NCI-H510A treated with DMSO at 0.1 percent for 48 hours (cell line): ENCODE measurements at places on chromosomes 5 and 9.

DNA sequence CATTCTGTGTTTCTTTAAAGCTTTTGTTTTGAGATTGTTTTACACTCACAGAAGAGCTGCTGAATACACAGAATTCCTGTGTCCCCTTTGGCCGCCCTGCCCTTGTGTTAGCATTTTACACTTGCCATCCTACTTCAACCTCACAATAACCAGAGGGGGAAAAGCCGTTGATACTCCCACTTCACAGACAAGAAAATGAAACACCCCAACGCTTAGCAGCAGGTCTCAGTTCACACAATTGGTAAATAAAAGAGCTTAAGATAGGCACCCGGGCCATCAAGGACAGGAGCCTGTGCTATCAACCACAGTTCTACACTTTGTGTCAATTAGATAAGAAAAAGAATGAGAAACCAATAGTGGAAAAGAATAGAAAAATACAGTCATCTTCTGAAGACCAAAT lies 178.0 kb downstream of the SYK start:
- DNase-seq = no peak

GRCh38 chr5:13328316-13328715 lies 616.2 kb downstream of the DNAH5 start:
- DNase-seq = no peak

GRCh38 chr9:114272739-114273431 lies 50.0 kb upstream of the ORM1 start:
- DNase-seq = no peak

DNA sequence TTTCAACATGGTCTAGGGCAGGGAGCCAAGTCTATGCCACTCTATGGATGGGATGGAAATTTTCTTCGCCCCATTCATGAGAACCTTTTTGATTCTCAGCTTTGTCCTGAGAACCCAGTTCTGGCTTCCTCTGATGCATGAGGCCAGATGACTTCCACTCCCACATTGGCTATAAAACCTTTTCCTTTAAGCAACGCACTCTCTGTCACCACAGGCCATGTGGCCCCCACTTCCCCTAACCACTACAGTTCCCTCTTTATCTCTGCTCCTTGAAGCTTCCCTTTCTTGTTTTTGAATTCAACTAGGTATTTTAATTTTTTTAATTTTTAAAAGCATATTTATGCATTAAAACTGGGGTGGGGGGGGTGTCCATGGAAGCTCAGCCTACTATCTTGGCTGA lies 401.3 kb downstream of the ENC1 start:
- no peak for DNase-seq

- DNase-seq = no peak
Observed at GRCh38 chr5:82265047-82265446, 13.1 kb downstream of the RPS23 start.

- DNase-seq = no peak
Observed at GRCh38 chr9:89153232-89154017, 25.2 kb downstream of the SHC3 start.

DNA sequence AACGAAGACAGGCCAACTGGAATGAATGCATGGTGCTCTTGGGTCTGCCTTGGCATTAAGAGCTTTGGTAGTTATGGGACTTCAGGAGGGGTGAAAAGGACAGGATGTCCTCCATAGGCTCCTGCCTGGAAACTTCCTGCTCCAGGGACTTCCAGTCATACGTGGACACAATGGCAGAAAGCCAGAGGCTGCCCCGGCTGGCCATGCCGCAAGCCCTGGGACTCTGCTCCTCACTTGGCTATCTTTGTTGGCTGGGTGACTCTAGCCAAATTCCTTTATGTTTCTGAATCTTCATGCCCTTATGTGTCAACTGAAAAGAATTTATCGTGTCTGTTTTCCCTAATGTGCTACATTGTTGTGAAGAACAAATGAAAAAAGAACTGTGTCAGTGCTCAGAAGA lies 136.9 kb downstream of the SIL1 start:
- no peak for DNase-seq

DNA sequence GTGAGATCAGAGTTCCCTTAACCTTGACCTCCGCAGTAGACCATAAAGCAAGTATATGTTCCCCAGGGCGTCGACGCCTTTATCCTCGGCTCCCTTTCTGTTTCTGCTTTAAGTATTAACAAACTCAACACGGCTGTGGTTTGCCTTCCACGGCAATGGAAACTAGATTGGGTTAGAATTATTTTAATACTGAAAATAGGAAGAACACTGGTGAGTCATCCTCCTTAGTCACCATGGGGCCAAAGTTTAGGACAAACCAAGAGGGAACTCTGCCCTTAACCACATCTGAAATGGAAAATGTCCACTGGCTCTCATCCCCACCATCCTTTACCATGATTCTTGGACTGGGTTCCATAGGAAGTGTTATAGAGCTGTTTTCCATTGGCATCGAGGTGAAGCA lies 386.1 kb downstream of the ACTL7B start:
- DNase-seq = no peak

DNA sequence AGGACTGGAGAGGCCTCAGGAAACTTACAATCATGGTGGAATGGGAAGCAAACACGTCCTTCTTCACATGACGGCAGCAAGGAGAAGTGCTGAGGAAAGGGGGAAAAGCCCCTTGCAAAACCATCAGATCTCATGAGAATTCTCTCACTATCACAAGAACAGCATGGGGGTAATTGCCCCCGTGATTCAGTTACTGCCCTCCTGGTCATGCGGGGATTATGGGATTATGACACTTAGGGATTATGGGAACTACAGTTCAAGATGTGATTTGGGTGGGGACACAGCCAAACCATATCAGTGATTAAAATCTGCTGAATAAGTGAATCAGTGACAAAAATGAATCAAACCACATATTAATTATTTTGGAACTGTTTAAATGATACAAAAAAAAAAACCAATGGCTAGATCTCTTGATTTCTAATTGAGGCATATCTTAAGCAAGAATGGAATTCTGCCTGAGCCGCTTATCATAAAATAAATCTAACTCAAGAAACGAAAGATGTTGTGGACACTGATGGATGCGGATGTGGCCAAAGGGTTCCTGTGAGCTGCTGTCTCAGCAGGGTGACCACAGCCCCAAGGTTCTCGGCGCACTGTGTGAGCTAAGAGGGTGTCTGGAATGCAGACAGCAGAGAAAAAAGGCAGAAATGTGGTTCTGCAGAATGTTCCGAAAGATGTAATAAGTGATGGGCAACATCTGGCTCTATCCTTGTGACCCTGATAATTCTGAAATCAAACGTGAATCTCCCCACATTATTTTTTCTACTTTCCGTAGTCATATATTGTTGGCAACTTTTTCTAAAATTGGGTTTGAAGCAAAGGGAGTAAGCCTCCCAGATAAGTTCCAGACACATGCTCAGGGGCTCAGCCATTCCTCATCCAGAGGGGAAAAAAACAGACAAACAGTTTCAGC lies 107.2 kb upstream of the ICE1 start:
- DNase-seq = no peak

DNA sequence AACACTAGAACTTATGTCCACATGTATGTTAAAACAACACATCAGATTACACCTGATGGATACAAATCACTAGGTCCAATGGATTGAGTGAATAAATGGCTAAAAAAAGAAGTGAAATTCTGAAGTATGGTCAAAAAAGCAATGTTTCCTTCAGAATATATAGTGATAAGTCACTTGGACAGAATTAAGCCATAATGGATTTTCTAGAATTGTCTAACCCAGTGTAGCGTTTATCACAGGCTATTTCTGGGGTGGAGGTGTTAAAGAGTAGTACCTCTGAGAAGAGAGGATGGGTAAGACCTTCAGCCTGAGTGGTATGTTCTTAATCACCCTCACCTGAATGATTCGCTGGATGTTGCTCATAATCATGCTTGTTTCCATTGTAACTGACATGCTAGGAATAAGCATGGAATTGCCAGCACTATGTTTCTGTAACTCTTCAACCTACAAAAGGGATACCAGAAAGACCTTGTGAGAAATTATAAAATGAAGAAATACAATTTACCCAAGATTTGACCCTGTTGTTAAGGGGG lies 33.2 kb downstream of the SLC31A2 start:
- DNase-seq = no peak

DNA sequence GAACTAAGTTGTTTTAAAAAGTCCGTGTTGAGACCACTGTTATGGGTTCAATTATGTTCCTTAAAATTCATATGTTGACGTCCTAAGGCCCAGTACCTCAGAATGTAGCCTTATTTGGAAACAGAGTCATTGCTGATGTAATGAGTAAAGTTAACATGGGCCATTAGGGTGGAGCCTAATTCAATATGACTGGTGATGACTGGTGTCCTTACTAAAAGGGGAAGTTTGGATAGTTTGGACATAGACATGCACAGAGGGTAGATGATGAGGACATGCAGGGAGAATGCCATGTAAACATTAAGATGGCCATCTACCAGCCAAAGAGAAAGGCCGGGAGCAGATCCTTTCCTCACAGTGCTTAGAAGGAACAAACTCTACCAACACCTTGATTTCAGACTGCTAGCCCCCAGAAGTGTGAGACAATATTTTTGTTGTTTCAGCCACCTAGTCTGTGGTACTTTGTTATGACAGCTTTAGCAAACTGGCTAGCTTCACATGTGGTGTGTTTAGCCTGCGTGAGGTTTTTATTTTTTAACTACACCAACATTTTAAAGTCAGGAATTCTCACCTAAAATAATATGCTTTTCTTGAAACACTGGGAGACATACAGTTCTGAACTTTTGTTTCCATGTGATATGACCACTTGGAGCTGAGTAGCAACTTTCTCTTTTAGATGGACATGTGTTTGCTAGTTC lies 135.3 kb downstream of the YIPF5 start:
- no peak for DNase-seq

DNA sequence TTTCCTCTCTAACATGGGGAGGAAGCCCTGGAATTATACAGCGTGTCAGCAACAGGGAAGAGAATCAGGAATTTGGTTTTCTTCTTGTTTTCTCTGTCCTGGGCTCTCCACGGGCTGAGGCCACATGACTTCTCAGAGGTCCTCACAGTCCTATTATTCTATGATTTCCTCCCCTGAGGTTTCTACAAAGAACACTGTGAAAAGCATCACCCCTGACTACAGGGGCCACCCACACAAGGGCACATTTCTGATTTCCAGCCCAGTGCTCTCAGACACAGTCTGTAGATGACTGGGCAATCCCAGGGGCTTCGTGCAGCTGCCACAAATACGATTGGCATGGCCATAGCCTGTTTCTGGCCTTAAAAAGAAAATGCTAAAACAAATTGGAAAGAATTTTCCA lies 284.9 kb downstream of the CEMIP2 start:
- no peak for DNase-seq

GRCh38 chr5:116440457-116441001 lies 134.1 kb downstream of the SEMA6A start:
- no peak for DNase-seq

DNA sequence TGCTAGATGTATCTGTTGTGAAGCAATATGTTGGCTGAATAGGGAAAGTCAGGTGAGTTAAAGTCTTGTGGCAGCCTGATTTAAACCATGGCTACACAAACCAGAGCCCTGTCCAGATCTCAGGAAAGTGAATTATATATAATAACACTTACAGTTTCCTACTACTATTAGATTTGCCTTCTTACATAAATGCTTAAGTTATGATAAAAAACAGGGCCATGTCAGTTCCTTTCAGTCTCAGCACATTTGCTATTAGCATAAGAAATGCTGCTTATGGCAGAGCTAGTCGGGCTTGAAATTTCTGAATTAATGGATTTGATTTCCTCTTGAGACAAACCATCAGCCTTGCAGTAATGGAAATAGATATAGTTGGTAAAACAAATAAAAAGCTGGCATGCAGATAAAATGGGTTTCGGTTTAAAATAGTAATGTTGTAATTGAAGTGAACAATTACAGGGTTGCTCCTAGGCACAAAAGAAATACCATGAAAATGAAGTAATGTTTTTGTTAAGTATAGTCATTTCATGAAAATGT lies 664.2 kb upstream of the ZNF608 start:
- no peak for DNase-seq
